ENCODE measurements at places on chromosomes 1 and 21.

- DNase-seq, result no peak
Observed at GRCh38 chr21:44982558-44983250, 42.9 kb downstream of the SLX9 start.

- no peak for DNase-seq
Observed at GRCh38 chr1:159185121-159185520, 13.7 kb downstream of the CADM3 start.

- no peak for DNase-seq
Observed at GRCh38 chr1:18803851-18804250, 55.6 kb downstream of the TAS1R2 start.

- no peak for DNase-seq
Observed at GRCh38 chr1:8263791-8264190, 54.1 kb upstream of the SLC45A1 start.

DNA sequence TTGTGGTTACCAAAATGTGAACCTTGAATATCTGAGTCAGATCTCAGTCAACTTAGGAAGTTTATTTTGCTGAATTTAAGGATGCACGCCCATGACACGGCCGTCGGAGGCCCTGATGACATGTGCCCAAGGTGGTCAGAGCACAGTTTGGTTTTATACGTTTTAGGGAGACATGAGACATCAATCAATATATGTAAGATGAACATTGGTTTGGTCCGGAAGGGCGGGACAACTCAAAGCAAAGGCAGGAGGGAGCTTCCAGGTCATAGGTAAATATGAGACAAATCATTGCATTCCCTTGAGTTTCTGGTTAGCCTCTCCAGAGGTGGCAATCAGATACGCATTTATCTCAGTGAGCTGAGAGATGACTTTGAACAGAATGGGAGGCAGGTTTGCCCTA is 1.0 kb upstream of the PRMT2 start:
- DNase-seq, result no peak

DNA sequence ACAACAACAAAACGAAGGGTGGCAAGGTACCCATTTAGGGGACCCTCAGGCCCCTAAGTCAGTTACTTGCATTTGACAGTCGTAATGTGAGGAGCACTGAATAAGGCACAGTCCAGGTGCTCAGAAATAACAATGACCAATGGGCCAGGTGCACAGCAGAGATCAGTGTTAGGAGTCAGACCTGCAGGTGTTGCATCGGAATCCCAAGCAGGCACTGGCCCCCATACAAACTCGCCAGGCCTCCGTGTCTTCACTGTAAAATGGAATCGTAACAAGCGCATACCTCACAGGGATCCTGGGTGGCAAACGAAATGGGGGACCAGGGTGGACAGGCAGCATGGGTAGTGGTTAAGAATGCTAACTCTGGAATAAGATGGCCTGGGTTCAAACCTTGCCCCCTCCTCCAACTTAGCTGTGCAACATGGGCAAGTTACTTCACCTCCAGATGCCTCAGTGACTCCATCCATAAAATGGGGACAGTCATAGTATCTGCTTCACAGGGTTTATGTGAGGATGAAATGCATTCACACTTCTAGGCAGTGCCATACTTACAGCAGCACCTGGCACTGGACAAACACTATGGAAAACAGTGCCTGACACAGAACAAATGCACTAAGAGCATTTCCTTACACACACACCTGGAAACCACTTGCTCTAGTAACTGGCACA is 20.2 kb downstream of the RCAN1 start:
- DNase-seq, result no peak

DNA sequence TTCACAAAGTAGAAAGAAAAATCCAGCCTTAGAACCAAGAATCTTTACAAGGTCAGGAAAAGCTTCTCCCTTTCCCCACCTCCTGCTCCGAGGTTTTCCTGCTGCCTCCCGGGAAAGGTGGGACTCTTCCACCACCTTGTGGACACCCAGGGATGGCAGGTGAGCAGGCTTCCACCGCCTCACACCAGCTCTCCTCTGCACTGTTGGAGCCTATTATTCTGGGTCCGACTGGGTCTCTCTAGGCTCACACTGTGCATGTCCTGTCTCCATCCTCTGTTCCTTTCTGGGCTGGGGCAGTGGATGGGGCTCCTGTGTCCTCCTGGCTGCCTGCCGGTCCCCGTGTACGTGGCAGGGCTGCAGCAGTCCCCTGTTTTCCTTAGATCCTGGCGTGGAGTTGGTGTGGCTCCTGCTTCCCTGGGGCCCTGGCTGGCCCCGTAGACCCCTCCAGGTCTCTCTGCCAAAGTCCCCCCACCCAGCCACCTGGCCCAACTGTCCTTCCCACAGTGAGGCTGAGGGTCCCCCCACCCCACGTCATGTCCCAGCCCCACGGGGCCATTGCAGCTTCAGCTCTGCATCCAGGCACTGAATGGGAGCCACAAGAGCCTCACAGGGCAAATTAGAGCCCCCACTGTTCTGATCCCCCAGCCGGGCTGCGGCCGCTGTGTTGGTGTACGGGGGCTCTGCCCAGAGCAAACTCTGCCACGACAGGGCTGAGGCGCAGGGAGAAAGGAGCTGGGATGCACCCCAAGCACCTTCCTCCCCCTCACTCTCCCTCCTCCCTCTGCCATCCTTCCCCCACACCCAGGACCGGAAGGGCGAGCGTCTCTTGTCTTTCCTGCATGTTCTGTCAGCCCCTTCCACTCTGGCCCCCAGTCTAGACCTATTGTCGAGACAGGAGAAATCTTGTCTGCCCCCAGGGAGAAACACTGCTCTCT is 3.3 kb upstream of the SLC45A1 start:
- DNase-seq, result no peak

- no peak for DNase-seq
Observed at GRCh38 chr1:33624261-33624990, 152.0 kb downstream of the ZSCAN20 start.

DNA sequence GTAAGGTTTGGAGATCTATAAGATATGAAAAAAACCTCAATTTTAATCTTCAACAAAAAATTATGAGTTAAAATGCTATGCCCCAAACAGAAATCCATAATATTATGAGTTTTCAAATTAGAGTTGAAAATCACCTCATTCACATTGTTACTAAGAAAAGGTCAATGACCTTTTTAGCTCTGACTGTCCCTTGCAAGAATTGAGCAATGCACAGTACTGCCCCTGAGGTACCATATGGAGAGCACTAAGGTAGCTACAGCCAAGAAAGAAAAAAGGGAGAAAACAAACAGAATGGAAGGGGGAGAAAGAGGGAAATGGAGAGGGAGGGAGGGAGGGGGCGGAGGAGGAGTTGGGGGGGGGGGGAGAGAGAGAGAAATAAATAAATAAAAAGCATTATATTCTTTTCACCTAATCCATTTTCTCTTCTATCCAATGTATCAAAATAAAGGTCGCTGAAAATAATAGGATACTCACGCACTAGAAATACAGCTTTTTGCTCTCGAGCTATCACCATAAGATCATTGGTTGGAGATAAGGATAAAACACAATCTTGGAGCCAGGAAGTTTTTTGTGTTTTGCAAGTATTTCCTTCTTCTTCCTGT is 58.8 kb downstream of the RAB3GAP2 start:
- DNase-seq, result no peak

DNA sequence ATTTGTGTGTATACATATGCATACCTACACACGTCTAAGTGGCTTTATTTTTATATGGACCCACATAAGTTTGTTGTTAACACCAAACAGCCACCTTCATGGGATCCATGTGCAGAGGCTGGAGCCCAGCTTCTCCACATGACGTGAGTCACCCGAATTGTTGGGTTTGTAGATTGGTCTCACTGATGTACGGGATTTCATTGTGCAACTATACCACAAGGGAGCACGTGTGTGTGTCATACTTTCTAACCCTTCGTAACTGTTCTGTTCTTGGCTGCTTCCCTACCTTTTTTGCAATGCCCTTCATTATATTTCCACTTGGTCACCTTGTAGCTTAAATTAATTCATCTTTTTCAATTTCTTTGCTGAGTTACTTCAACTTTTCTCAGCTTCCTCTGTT is 21.0 kb downstream of the SPRTN start:
- DNase-seq, result no peak

Data from kidney epithelial cell (primary cell).